Stimulated activated CD8-positive, alpha-beta memory T cell treated with anti-CD3 and anti-CD28 coated beads, Interleukin-4, amount 100 ng/mL, for 24 hours (primary cell): ENCODE measurements at places on chromosomes 6 and 20.

DNA sequence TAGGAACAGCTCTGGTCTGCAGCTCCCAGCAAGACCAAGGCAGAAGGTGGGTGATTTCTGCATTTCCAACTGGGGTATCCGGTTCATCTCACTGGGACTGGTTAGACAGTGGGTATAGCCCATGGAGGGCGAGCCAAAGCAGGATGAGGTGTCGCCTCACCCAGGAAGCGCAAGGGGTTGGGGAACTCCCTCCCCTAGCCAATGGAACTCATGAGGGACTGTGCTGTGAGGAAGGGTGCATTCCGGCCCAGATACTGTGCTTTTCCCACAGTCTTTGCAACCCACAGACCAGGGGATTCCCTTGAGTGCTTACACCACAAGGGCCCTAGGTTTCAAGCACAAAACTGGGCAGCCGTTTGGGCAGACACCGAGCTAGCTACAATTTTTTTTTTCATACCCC lies 21.8 kb downstream of the HDDC2 start:
- DNase-seq = no peak

- DNase-seq = no peak
These were observed 1.9 kb downstream of the GINM1 start for GRCh38 chr6:149567945-149568585.

DNA sequence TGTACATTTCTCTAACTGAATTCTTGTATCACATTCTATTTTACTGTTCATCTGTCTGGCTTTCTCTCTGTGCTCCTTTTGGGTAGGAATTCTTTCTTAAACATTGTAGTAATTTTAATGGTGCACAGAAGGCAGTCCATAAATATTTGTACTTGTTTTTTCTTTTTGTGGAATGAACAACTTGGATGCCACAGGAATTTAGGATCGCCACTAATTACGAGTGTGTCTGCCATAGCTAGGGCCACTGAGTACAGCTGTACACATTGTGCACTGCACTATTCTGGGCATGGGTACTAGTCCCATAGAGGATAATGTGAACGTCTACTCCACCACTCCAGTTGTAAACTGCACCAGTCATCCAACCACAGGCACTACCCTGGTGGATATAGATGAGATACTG lies 39.3 kb upstream of the TMEM200A start:
- DNase-seq = no peak

DNA sequence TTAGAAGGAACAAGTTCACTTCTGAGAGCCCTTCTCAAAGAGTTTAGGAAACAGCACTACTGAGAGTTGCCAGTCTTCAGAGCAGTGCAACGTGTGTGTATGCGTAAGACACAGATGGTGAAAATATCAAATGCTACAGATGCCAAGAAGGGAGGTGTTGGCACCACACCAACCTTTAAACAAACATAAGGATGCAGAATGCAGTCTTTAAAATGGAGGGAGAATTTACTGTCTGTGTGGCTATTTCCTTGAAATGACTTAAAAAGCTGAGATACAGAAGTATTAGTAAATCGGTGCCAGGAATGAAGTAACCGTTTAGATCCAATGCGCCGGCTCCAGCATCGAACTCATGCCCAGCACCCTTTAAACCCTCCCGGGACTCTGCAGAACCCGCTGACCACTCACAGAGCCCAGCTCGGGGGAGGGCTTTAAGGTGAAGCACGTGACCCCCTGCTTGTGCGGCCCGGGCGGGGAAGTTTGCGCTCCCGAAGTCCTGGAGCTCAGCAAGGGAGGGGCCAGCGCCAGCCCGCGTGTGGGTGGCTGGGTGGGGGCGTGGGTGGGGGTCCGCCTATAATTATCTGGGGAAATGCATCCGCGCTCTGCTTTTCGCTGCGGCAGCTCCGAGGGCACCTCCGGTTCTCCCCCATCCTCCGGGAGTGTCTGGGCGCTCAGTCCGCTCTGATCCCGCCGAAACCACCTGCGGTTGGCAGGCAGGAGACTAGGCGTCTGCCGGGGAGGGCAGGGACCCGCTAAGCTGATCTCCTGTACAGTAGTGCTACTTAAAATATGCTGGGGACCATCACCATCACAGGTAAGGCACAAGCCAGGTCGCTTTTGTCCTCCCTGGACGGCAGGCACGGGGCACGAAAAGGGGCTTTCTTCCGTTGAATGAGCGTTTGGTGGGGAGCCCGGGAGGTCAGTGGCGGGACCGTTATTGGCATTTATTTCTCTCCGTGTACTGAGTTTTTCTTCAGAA lies 66.0 kb downstream of the ZBTB2 start:
- DNase-seq = no peak

DNA sequence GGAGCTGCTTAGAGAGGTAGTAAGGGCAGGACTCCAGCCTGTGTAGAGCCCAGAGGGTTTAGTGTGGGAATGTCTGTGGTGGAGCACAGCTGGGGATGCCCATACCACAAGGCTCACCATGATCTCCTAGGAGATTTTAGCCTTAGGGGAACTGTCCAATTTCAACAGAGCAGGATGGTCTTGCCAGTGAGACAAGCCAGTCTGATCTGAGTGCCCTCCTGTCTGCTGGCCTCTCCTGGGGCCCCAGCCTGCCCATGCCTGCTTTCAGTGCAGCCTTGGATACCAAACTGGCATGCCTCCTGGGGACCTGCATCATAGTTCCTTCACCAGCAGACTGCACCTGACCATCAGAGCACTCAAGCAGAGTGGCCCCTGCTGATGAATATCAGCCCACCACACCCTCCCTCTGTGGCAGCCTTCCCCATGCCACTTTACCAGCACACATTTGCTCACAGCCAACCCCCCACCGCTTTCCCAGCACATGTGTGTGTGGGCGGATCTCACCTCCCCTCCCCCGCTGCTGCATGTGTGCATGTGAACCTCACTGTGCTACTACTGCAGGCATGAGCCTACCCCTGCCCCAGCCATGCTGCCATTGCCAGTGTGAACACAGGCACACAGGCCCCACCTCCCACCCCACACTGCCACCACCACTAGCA lies 7.9 kb upstream of the TREM1 start:
- DNase-seq = no peak

- no peak for DNase-seq
These were observed 303.3 kb downstream of the EYA4 start for GRCh38 chr6:133544419-133544818.

DNA sequence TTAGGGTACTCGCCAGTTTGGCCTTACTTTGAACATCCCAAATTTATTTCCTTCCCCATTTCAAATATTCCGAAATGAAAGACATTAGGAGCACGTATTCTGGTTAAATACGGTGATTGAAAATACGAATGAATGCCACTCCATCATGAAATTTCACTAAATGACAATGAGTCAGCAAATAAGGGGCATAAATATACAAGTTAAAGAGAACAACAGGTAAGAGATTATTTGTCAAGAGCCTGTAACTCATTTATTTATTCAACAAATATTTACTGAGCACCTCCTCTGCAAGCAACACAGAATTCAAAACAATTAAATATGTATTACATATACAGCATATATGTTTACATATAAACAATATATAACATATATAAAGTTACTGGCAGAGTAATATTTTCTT lies 44.8 kb downstream of the MYB start:
- DNase-seq = no peak

GRCh38 chr6:145110109-145110508 lies 625.2 kb downstream of the EPM2A start:
- no peak for DNase-seq

DNA sequence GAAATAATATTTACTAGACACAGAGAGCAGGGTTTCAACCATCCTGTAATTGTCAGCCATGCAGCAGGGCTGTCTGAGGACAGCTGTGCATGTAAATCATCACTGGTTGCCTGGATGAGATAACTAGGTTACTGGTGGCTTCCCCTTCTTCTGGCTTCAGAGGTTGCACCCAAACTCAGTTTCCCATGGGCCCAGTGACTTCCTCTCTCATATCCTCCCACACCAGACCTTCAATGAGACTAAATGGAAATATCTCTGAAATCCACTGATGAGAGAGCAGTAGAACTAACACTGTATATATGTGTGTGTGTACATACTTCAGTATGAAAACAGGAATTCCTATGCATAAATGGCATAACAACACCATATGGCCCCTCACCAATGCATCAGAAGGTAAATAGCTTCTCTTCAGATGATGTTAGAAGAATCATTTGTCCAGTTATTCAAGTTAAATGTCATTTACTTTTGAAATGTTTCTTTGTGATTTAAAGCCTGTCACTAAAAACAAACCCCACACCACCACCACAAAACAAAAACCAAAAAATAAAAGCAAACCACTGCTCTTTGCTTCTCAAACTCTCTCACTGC lies 51.0 kb upstream of the IL20RA start:
- DNase-seq = no peak

GRCh38 chr6:98579079-98579478 lies 255.3 kb upstream of the POU3F2 start:
- no peak for DNase-seq

DNA sequence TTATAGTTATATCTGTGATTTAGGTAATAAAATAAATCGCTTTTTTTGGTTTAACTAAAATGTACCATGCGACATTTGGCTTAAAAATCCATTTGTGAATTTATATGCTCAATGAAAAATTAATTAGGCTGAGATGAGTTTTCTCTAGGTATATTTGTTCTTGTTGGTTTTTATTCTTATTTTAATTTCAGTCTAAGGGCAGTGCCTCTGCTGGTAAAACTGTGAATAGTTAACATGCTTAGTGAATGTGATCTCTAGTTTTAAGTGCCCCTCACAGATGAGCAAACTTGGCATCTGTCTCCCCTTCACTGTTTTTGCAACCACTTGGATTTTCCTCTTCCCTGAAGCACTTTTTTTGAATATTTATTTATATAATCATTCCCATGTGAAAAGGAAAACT lies 822.7 kb downstream of the GRIK2 start:
- no peak for DNase-seq

DNA sequence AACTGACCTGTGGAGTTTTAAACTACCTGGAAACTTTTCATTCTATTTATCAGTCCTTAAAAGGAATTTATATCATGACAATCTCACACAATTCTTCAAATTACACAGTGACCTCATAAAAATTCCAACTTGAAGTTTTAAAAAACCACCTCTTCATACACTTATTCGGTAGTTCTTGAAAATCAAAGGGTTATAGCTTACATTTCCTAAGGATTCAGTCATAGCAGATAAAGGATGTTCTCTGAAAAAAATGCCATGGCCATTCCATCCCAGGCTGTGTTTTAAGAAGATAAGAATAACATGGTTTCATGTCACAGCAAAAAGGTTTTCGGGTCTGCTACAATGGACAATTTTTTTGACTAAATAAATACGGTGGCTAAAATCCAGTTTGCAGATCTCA lies 41.2 kb downstream of the GOPC start:
- no peak for DNase-seq

GRCh38 chr6:165843121-165843520 lies 180.1 kb upstream of the PDE10A start:
- DNase-seq = no peak

DNA sequence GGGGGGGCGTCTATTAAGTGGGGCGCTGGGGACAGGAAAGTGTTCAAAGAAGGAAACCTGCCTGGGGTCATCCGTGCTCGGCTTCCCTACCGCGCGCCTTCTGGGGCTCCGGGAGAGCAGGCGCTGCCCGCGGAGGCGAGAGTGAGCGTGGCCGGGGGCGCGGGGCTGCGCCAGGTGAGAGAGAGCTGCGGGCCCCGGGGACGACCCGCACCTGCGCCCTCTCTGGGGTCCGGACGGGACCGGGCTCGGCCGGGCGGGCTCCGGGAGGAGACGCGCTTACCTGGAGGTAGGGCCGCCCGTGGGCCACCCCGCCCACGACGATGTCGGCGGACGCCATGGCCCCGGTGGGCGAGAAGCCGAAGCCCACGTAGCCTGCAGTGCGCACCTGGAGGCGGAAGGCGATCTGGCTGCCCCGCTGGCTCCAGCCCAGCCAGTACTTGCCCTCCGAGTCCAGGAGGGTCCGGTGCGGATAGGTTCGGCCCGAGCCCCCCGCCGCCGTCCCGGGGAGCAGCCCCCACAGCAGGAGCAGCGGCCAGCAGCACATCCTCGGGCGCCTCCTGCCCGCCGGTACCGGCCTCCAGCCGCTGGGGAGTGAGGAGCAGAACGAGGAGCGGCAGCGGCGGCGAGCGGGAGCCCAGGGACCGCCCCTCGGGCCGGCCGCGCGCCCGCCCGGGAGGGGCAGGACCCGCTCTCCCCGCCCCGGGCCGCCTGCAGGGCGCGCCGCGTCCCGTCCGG lies at the start of gene MOXD1:
Gene MOXD1 (minus strand): TSS at position 593 of the 735 bp plus-strand sequence. CDS start 49 bp downstream, at position 544.
- no peak for DNase-seq

- no peak for DNase-seq
These were observed 2.3 kb upstream of the EPB41L1 start for GRCh38 chr20:36152261-36152660.

DNA sequence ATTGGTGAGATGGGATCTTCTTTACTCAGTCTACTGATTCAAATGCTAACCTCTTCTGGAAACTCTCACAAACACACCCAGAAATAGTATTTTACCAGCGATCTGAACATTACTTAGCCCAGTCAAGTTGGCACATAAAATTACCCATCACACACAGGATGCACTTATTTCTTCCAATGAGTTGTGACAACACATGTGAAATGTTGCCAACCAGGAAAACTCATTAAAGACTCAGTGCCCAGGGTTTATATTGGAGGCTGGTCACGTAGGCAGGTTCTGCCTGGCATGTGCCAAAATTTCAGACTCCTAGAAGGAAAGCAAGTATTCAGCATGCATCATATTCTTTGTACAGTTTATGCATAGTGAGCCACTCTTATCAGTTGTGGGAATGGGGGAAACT lies 443.3 kb downstream of the EPM2A start:
- no peak for DNase-seq
